ENCODE measurements at places on chromosomes 16 and 17. TPM values are rescaled to one million over a fixed set of nuclear protein-coding genes. Genes with fewer than 3 reads are reported as not detected.
A peak's percentile ranks its signal among the peaks of the same experiment; 100 is the strongest.

DNA sequence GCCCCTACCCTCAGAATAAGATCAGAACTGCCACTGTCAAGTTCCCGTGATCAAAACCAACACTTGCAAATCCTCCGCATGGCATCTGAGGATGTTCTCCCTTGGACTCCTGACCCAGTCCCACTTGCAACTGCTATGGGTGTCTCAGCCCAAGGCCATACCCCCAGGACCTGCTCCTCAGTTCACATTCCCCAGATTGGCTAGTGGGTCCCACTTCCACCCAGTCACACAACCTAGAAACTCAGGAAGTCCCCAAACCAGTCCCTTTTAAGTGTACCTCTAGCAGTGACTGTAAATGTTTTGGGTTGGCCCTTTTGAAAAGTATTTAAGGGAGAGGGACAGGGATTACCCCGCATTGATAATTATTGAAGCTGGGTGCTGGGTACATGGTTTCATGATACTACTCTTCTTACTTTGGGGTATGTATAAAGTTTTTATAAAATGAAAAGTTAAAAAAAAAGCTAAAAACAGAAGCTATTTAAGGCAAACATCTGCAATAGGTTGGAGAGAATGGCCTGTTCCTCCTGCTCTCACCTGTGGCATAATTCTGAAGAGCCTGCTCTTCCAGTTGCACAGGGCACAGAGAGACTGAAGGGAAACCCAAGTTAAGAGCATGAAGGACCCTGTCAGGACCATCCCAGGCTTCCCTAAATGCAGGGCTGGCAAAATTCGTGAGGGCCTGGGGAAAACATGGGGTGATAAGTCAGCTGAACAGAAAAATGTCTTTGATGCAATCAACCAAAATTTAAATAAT lies 42.5 kb downstream of the ERN1 start:
- no peak for DNase-seq

DNA sequence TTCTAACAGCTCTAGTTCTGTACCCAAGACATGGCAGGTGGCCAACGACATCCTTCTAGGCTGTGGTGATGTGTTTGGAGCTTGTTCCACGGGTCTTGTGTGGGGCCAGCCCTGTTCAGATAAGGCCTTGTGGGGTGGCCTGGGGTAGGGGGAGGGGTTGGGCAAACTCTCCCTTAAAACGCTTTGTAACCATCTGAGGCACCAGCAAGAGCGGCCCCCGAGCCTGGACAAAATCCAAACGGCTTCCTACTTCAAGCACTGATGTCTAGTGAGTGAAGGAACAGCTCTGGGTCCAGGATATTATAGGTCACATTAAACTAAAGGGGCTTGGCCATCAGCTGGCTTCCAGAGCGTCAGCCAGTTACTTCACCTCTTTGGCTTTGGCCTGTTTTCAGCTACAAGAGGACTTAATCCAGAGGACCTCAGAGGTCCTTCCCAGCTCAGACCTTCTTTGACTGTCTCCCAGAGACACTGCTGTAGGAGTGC lies 11.9 kb downstream of the SERPINF1 start:
- DNase-seq = no peak

DNA sequence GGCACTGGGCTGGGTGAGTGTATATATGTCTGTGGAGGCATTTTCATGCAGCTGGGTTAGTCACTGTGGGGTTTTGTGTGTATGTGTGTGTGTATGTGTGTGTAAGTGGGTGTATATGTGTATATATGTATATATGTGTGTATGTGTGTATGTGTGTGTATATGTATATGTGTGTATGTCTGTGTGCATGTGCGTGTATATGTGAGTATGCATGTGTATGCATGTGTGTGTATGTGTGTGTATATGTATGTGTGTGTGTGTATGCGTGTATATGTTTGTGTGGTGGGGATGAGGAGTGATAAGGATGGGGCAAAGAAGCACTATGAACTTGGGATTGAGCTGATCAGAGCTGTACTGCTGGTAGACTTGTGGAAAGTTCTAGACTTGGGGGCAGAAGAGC lies 29.0 kb upstream of the PLLP start:
- DNase-seq = no peak

- no peak for DNase-seq
Observed at GRCh38 chr17:6755281-6755680, 565 bp upstream of the XAF1 start.

DNA sequence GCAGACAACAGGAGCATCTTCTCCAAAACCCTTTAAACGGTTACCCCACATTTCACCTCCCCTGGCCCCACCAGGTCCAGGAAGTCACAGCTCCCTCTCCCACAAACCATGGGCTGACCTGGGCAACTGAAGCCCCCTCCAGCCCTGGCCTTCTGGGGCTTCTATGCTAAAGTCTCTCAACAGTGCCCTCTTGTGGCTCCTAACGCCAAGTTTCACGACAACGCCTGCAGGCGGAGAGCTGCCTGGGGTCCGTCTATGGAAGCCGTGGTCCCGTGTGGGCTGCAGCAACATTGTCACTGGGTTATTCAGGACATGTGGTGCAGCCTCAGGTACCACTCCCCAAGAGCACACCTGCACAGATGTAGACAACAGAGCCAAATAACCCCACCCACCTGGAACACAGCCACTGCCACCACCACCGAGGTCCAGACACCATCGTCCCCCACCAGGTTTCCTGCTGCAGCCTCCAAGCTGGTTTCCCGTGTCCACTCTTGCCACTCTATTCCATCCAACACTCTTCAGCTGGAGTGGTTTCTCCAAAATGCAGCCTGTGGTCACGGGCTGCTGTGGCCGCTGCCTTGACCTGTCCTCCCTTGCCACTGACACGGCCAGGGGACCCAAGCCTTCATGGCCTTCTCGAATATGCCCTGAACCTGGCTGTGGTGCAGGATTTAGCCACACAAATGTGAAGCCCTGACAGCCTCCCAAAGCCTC lies 19.1 kb downstream of the C16orf95 start:
- DNase-seq = peak; percentile 10

DNA sequence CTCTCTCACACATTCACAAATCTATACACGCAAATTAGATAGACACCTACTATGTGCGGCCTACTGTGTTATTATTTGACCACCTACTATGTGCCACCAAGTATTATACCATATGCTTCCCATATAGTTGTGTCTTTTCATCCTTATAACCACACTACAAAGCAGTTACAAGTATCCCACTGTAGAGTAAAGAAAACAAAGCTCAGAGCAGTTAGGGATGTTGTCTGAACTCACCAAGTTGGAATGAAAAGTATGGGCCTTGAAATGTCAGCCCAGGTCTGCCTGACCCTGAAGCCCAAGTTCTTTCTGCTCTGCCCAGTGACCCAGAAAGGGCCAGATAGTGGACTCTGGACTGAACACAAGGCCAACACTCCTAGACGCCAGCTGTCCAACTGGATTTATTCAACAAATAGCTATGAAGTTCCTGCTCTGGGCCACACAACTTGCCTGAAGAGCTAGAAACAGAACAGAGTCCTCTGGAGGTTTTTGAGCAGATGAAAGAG lies 8.5 kb downstream of the KRT37 start:
- peak; percentile 55 for DNase-seq

DNA sequence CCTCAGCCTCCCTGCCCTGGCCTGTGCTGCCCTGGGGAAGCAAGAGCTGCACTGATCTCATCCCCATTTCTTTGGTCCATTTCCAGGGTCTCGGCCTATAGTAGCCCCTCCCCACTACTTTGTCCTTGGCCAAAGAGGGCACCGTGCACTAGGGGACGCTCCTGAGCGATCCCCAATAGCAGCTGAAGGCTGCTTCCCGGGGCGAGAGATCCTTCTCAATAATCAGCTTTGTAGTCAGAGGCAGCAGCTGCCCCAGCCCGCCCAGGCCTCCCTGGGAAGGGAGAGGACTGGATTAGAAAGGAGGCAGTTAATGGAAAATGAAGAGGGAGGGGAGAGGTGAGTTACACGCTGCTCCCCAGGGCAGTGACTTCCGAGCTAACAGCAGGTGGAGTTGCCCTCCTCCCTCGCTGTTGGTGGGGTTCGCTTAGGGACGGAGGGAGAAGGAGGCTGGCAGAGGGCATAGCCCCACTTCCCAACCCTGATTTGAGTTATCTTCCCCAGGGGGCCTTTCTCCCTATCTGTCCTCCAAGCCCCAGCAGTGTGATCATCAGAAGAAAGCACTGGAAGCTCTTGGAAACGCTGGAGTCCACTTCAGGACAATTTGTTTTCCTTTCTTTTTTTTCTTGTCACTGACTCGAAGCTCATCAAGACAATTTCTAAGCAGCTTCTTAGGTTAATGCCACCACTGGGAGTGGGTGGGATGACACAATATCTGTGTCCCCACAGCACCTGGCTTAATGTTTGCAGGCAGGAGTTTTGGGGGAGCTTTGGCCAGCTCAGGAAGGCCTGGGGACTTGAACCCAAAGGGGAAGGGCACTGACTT lies 2.6 kb downstream of the MXRA7 start:
- DNase-seq = no peak

Gene STH
- total RNA-seq = not detected

Gene SOX8
- under 0.01 TPM for total RNA-seq

DNA sequence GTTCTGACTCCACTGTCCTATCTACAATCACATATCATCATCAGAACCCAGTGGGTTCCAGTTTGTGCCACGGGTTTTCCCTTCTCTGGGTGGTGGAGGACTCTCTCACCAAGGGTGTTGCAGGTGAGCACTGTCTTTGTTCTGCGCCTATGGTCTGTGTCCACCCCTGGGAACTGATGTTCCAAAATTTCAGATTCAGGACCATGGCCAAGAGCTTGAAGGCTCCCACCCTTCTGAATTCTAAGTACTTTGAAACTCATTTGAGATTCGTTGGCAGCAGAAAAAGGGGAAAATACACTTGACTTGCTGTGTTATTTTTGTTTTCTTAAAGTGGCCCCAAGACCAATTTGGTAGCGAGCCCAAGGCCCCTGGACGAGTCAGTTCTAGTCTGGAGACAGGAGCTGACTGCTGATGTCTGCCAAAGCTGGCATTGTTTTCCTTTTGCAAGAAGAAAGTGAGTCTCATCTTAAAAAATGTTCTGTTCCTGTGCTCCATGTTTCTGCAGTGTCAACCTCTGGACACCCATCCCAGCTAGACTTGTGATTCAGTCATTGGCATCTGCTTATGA lies 310.9 kb downstream of the HAPSTR1 start:
- DNase-seq = no peak

DNA sequence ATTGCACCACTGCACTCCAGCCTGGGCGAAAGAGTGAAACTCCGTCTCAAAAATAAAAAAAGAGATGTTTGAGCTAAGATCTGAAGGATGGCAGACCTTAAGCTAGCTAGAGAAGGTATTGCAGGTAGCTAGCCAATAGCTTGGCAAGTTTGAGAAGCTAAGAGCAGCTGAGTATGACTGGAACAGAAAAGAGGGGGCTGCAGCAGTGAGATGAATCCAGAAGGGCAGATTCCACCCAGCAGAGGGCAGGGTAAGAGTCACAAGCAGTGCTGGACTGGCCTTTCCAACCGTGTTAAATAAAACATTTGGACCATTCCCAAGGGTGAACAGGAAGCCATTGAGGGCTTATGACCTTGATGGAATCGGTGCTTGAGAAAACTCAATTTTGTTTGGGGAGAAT lies 5.7 kb upstream of the PHAF1 start:
- peak; percentile 23 for DNase-seq

Data from IMR-90 (cell line).